Activated CD8-positive, alpha-beta T cell treated with anti-CD3 and anti-CD28 coated beads for 36 hours (primary cell): ENCODE measurements at places on chromosomes 5 and 9. TPM values are rescaled to one million over a fixed set of nuclear protein-coding genes. Genes with fewer than 3 reads are reported as not detected.
A peak's percentile ranks its signal among the peaks of the same experiment; 100 is the strongest.

GRCh38 chr5:80302636-80303035 lies 17.2 kb upstream of the SPZ1 start:
- no peak for DNase-seq

DNA sequence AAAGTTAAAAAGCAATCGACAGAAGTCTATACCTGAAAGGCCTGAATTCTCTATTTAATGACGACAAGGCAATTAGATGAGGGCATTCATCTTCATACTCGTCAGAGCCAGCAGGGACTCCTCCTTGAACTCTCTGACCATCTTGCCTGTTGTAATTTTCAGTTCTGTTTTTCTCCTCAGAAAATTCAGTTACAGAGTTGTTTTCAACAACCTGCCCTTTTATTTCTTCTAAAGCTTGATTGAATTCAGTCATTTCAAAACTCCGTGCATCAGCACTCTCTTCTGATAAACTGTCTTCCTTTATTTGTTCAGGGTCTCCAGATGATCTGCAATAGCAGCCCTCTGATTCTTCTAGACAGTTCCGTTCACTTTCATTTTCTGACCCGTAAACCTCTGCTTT lies 15.6 kb downstream of the RIOK2 start:
- DNase-seq: no peak

- no peak for DNase-seq
Measured at GRCh38 chr9:82546136-82546535, 516.8 kb downstream of the RASEF start.

- no peak for DNase-seq
Measured at GRCh38 chr5:169548315-169548714, 35.3 kb upstream of the SPDL1 start.

DNA sequence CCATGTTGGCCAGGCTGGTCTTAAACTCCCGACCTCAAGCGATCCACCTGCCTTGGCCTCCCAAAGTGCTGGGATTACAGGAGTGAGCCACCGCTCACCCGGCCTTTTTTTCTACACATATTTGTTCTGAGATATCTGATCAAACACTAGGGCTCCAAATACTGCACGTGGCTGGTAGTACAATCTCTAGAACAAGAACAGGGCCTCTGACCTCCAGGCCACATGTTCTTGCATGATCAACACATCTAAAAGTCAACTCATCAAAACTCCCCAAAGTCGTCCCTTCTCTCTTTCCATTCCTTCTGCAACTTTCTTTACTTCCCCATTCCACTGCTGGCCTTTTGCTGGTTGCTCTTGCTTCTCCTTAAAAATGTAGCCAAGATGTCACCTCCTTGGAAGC lies 113.3 kb upstream of the LHFPL2 start:
- DNase-seq: no peak

GRCh38 chr9:113781896-113782295 lies 94.2 kb upstream of the ZNF618 start:
- DNase-seq: no peak

DNA sequence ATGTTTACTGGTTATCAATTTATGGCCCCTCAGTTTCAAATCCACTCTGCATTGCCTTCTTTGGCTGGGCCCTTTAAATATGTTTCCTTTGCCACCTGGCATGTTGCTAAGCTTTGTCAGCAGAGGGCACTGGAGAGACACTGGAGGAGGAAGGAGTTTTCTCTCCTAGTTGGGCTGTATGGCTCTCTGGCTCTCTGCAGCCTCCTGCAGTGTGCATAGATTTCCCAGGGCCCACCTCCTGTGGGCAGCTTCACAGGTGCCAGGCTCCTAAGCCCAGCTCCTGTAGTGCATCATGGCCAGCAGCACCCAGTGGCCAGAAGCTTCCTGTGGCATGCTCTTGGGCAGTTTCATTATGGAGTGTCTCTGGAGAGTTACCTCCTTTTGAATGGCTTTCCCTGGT lies 23.3 kb downstream of the CAVIN4 start:
- DNase-seq: peak; percentile 54

GRCh38 chr9:130755377-130756007 lies 61.9 kb downstream of the EXOSC2 start:
- no peak for DNase-seq

DNA sequence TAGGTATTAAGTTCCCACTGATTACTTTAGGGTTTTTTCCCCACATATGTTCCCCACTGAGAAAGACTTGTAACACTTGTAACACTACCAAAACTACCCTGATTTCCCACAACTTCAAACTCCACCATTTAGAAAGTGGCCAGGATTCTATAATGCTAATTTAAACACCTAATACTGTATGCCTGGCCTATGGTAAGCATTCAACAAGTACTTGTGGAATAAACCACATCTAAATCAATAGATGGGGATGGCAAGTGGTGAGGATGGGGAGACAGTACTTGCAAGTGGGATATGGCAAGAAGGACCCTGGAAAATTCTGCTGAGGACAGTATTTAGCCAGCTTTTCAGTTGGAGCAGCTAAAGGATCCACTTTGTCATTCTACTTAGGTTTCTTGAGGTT lies 210.7 kb downstream of the EBF1 start:
- DNase-seq: no peak

The FOXD1 gene
- total RNA-seq: 0.99 TPM
